WTC11 (cell line): ENCODE measurements at places on chromosomes 12 and 14.

DNA sequence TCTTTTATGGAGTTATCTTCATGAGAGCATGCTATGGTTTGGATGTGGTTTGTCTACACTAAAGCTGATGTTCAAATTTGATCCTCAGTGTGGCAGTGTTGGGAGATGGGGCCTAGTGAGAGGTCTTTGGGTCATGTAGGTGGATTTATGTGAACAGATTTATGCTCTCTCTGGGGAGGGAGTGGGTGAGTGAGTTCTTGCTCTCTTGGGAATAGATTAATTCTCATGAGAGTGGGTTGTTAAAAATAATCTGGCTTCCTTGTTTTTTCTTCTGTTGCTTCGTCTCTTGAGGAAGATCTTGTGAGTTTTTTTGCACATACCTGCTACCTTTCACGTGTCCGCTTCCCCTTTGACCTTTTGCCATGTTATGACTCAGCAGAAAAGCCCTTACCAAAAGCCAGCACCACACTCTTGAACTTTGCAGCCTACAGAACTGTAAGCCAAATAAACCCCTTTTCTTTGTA, 20.5 kb downstream of the DERA start:
- peaks cover 34% of the 10 kb centered on the region for H3K4me1 ChIP-seq
- no peak overlapping the region for H3K4me3 ChIP-seq
- DNase-seq = no peak

DNA sequence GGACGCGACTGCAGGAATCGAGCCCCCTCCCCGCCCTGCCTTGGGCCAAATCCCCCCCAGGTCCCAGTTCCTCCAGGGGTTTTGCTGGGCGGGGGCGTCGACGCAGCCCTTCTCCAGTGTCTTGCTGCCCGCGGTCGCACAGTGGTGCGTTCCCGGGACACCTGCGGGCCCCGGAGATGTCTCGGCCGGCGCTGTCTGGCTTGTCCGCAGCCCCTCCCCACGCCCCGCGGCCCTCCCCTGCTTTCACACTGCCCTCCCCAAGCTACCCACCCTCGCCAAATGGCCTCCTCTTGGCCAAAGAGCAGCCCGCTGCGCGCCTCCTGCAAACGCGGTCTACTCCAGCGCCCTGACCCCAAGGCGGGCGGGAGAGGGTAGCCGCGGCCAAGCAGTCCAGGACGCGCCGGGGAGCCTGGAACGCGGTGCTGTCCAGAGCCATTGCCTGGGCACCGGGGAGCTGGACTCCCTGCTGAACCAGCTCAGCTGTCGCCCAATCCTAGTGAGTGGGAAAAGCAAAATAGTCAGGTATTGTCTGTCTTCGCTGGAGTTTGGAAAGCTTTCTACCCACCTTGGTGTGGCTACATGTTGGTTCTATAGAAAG, 122.0 kb downstream of the AACS start:
- H3K27ac ChIP-seq = no peak overlapping the region
- H3K4me3 ChIP-seq = peak overlapping the region; percentile 74
- peaks cover 24% of the 10 kb centered on the region for H3K27me3 ChIP-seq
- peaks cover 65% of the 10 kb centered on the region for H3K4me1 ChIP-seq
- DNase-seq = peak; percentile 53

GRCh38 chr12:13095266-13095995, 8.0 kb downstream of the GSG1 start:
- no peak for DNase-seq
- no peaks in the 10 kb centered on the region; the same call in 1 of the 2 replicates for H3K27me3 ChIP-seq
- peaks cover 51% of the 10 kb centered on the region for H3K4me1 ChIP-seq
- H3K4me3 ChIP-seq = no peak overlapping the region
- no peak overlapping the region for H3K27ac ChIP-seq
- no peaks in the 10 kb centered on the region for H3K36me3 ChIP-seq

DNA sequence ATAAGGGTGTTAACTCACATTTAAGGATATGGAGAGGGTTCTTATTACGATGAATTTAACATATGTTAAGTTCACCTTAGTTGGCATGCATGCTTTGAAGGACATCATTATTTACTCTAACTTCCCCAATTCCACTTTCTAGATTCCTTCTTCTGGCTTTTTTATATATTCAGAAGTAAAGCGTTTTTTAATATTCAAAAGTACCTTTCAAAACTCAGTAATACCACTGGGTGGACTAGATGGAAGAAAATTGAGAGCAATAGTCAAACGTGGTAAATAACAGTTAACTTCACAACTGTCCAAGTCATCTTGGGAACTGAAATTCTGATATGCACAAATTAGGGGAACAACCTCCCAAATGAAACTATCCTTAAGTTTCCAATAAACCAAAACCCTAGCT, 9.1 kb downstream of the SINHCAF start:
- no peaks in the 10 kb centered on the region for H3K27me3 ChIP-seq
- H3K36me3 ChIP-seq = peaks cover 18% of the 10 kb centered on the region
- peaks cover 88% of the 10 kb centered on the region for H3K4me1 ChIP-seq
- no peak for DNase-seq

DNA sequence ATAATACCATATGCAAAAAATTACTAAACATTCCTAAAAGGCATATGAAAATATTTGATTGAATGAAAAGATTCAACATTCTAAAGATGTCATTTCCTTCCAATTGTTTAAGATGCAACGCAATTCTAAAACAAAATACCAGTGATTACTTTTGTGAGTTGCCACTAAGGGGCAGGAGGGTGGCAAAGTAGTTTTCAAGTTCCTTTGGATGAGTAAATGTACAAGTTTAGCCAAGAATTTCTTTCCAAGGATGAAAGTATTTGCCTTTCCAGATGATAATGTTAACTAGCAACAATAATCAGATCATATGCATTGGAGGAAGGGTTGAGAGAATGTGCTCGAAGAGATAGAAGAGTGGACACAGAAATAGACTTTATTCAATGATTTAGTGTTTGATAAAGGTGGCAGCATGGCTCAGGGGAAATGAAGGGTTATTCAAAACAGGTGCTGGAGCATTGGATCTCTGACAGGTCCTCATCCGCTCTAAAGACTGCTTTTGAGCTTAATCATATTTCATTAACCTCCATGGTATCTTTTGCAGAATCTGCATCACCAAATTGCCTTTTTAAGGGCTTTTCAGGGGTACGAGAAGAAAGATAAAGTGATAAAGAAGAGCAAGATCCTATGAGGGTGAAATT, 678.5 kb upstream of the TBX3 start:
- no peaks in the 10 kb centered on the region for H3K27me3 ChIP-seq
- DNase-seq = no peak
- peaks cover 10% of the 10 kb centered on the region for H3K36me3 ChIP-seq
